ENCODE measurements at places on chromosomes 5 and 9.

- no peak for DNase-seq
Observed at GRCh38 chr9:7033076-7034045, 275.6 kb downstream of the KDM4C start.

GRCh38 chr5:139571966-139572365, 10.8 kb downstream of the UBE2D2 start:
- DNase-seq: no peak

- no peak for DNase-seq
Observed at GRCh38 chr5:126198531-126198930, 224.7 kb upstream of the GRAMD2B start.

GRCh38 chr5:151151793-151152192, 5.8 kb downstream of the ANXA6 start:
- DNase-seq: no peak

DNA sequence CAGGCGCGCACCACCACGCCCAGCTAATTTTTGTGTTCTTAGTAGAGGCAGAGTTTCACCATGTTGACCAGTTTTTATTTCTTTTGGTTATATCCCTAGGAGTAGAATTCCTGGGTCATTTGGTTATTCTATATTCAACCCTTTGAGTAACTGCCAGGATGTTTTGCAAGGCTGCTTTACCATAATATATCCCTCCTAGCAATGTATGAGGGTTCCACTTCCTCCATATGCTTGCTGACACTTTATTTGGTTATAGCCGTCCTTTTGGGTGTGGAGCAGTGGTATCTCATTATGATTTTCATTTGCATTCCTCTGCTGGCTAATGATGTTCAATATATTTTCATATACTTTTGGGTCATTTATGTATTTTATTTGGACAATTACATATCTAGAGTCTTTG, 81.2 kb downstream of the RAB24 start:
- no peak for DNase-seq

DNA sequence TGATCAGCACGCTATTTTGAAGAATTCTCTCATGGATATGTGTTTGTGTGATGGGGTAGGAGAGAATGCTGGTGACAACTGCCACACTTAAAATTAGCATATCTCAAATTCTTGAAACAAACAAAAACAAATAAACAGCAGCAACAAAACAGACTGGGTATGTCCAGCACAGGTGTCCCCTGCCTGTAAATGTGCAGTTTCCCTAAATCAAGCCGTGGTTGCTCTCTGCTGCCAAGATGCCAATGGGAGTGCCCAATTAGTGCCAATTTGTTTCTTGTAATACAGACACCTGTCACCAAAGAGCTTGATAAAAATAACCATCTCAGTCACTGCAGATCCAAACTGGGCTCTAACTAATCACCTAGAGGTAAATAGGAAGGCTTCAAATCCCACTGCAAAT, 144.2 kb upstream of the SMARCA2 start:
- no peak for DNase-seq

DNA sequence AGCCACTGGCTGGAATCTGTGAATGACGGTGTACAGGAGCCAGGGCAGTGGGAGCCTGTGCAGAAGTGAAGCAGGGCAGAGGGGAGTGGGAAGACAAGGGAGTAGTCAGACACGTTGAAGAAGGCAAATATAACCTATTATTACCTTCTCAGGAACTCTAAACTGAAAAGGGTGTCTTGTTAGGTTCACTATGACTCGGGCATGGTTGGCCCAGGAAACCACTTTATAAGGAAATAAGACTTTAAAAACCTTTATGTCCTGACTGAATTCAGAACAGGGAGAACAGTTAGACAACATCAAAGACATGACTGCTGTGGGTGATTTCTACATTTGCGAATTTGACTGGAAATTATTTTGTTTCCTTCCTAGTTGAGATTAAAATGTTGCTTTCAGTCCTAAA, 107.5 kb downstream of the ACER2 start:
- DNase-seq: no peak

DNA sequence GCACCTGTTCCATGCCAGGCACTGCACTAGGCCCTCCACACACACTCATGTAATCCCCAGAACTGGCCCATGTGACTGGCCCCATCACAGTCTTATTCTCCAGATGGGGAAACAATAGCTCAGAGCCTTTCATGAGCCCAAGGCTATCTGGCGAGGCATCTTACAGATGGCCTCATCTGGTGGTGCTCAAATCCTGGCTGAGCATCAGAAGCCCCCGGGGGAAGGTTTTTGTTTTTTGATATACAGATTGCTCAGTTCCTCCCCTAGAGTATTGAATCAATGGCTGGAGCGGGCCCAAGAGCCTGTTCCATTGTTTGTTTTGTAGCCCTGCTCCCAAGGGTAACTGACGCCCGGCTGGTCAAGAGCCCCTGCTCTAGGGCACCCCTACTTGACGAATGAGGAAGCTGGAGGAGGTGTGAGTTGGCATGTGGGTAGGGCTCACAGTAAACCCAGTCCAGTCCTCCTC, 145.3 kb upstream of the RAPGEF1 start:
- no peak for DNase-seq

DNA sequence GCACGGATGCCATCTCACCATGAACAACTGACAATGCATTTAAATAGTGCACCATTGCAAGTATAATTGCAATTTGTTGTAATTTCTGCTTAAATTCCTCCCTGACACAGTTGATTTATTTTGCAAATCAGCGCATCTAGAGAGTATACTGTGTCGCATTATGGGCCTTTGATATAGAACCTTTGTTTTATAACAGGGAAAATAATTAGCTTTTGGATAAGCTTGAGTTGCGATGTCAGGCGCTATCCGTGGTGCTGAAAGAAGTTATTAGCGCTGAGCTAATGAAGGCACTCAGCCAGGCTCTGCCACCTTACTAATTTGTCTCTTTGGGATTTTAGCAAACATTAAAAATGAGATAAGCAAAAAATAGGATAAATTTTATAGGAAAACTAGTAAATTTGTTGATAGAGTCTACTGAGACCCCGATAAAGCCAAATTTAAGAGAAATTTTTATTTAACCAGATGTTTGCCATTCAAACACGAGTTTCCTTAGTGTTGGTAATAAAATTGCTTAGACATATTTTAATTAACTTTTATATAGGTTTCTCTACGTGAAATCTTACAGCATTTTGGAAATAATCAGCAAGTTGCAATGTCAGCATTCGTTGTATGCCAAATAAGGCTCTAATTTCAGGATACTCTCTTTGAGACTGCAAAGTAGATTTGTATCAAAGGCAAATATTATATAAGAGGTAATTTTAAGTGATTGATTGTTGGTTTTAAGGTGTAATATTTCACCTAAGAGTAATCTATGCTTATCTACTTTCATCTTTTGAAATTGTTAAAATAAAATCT, 355.5 kb downstream of the TLR4 start:
- DNase-seq: no peak

DNA sequence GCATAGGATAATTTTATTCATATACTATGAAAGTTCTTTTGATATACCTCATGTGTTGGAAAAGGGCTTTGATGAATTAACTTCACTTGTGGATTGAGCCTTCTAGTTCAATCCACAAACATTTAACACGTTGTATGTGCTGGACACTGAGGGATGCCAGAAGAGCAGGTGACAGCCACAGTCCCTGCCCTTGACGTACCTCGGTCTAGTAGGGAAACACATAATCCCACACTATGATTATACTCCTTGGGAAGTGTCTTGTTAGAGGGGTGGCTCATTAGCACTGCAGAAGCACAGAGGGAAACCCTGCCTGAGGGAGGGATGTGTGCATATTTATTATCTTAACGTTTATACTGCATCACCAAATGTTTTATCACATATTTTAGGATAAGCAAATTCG, 61.2 kb downstream of the PIK3R1 start:
- DNase-seq: no peak

DNA sequence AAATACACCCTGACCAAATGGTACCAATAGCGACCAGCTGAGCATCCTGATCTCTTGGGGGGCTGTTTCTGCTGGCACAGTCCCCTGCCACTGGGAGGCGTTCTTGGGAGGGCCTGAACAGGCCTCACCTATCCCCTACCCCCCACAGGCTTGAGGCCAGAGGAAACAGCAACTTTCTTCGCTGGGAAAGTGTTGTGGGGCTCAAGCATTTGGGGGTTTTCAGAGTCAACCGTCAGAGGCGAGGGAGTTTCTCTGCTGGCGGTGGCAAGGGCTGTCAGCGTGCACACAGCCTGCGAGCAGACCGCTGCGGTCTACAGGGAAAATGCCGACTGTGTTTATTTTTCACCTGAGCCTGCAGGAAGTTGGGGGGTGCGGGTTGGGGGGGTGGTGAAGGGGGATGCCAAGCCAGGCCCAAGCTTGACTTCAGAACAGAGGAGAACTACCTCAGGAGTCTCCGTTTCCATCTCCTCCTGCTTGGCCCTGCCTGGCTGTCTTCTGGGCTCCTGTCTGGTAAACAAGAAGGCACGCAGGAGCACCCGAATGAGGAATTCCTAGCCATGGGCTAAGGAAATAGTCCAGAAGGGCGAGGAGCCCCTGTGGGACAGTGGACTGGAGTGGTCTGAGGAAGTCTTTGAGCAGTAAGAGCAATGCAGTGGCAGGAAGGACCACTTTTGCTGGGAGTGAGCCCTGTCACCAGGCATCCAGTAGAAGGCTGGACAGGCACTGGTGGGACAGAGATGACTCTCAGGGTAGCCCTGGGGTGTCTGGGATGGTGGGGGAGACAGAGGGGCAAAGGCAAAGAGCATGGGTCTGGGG, 18.1 kb downstream of the TCF7 start:
- DNase-seq: no peak

GRCh38 chr5:565782-566440, 41.7 kb upstream of the SLC9A3 start:
- DNase-seq: no peak

DNA sequence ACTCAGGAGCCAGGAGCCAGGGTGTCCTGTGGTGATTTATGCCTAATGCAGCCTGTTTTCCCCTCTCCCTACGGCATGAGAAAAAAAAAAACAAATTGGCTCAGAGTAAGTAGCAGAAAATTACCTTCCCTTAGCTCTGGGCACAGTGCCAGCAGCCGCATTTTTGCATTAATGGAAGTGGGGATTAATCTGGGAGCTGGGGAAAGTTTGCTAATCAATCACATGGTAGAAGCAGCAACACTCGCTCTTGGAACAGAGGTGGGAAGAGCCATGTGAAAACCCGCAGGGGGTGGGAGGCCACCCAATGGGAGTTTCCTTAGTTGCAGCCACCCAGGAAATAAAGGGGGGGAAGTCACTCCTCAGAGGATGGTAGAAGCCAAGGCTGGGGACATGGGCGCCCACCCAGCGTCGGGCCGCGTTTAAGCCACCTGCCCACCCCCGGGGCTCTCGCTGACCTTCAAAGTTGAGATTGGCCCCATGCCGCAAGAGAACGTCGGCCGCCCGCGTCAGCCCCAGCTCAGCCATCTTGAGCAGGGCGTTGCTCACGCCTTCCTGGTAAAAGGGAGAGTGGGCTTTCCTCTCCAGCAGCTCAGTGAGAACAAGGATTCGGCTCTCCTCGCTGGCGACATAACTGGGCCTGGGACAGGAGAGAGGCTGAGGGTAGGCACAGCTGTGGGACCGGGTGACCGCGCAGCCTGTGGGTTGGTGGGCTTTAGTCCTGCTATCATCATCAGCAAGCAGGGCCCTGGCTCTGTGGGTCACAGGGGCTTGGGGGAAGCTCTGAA, 1.7 kb downstream of the ASB6 start:
- DNase-seq: no peak

GRCh38 chr5:141135718-141136266, 786 bp downstream of the PCDHB5 start:
- no peak for DNase-seq

- no peak for DNase-seq
Observed at GRCh38 chr9:15606643-15607472, 54.0 kb downstream of the CCDC171 start.

DNA sequence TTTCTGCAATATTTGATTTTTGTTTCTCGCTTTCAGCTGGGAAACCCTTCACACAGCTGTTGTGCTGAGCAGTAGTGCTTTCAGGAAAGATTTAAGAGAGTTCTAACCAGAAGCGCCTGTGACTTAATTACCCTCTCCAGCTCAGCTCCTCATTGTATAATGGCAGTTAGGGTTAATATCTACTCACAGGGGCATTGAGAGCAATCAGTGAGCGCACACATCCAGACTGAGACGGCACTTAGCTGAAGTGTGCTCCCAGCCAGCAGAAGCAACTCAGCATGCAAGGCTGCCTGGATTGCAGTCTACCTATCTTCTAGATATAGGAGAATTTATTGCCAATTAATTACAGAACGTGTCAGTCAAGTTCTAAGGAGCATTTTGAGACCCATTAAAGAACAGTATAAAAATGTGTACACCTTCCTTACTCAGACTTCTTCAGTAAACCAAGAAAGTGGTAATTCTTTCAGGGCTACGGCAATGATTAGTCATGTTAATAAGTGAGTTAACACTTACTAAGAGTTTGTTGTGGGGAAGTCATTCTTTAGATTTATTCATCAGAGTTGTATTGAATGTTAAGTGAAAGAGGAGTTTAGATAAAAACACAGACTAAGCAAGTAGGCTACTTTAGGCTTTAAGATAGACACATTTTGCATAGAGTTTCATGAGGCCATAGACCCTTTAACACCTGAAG, 111.7 kb upstream of the PCAT7 start:
- DNase-seq: no peak

DNA sequence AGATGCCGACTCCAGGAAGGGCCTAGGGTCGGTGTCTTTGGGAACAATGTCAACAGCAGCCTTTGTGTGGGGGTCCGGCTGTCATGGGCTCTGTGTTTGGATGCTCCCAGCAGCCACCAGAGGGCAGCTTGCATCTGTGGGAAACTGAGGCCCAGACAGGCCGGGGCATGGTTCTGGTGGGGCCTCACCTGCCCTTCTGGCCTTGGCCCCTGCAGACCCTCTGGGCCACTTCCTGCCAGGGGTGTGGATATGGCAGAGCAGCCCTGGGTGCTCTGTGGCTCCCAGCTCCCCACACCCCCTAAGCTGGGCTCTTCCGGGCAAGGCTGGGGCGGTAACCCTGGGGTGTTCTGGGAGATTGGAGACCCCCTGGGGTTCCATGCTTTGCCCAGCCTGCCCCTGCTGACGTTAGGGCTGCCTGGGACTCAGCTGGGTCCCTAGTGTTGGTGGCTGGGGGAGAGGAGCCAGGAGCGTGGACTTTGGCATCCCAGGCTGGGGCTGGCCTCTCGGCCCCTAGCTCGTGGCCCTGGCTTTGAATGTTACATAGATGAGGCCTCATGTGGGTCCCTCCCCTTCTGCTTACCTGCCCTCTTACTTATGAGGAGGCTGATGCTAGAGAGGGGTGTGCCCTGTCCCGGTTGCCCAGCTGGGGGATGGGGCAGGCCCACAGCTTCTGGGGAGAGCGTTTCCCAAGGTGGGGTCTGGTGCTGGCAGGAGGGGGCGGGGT, 38.3 kb downstream of the RXRA start:
- no peak for DNase-seq

- no peak for DNase-seq
Observed at GRCh38 chr5:136120529-136120928, 12.1 kb upstream of the SMAD5 start.

GRCh38 chr5:134161513-134162395, 15.0 kb downstream of the SKP1 start:
- DNase-seq: no peak

- DNase-seq: no peak
Observed at GRCh38 chr5:154044099-154044498, 5.3 kb downstream of the MFAP3 start.

DNA sequence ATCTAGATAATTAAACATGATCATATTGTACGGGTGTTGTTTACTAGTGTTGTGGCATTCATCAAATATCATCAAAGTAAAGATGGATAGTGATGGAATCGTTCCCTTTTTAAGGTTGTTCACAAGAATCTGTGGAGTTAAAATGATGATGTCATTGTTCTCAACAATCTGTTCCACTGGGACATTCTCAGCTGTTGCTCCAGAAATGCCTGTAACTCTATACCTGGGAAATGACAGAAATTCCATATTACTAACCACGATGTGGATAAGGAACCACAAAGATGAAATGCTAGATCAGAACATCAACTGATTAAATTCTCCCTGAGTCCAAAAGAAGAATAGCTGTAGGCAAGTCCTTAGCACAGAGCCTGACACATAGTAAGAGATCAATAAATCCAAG, 38.0 kb downstream of the RIGI start:
- DNase-seq: no peak
